ENCODE measurements at places on chromosomes 16 and 17. TPM values are rescaled to one million over a fixed set of nuclear protein-coding genes. Genes with fewer than 3 reads are reported as not detected.

TVP23A gene
- not detected for total RNA-seq

CD300LF gene
- total RNA-seq = 2.2 TPM

SMG1 gene
- total RNA-seq = 79.1 TPM

KRT28 gene
- total RNA-seq = not detected

ZNF385C gene
- total RNA-seq = 1.5 TPM

TEDC2 gene
- total RNA-seq = 29.0 TPM

PRAC2 gene
- total RNA-seq = not detected

TMEM88 gene
- 3.2 TPM for total RNA-seq

- H3K27me3 ChIP-seq = no peaks in the 10 kb centered on the region
- H3K36me3 ChIP-seq = no peaks in the 10 kb centered on the region
- H3K27ac ChIP-seq = peak overlapping the region; percentile 45
- no peak for DNase-seq
Measured at GRCh38 chr16:74608944-74609343, 2.0 kb upstream of the GLG1 start.

DNA sequence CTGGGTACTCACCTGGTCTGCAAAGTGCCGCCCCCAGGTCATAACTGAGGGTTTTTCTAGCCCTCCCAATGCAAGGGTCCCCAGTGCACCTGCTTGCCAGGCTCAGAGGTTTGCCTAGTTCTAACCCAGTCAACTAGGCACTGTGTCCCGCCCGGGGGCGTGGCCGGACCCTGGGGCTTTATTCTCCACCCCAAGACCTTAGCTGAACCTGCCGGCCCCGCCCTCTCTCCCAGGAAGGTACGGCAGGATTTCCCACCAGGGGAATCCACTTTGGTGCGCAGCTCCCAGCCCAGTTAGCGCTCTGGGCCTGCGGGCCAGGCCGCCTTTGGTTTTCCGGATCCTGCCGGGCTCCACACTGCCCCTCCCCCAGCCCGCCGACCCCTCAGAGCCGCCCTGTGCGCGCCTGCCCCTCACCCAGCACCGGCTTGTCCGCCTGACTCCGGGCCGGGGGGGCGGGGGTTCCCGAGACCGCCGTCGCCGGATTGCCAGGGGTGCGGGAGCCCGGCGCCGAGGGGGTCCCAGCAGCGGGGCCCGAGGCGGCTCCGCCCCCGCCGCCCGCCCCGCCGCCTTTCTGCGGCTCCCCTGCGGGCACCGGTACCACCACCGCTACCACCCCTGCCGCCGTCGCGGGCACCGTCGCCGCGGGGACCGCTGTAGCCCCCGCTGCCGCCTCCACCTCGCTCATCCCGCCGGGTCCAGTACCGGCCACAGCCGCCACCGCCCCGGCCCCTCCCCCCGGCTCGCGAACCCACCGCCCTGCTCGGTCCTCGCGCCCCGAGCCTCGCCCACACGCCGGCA is 424 bp downstream of the YBX2 start:
- peak overlapping the region; percentile 40 for H3K27ac ChIP-seq
- 0 out of 2 replicates have a peak, but pooled peaks cover 10% of the 10 kb centered on the region for H3K4me1 ChIP-seq
- H3K36me3 ChIP-seq = no peaks in the 10 kb centered on the region

DNA sequence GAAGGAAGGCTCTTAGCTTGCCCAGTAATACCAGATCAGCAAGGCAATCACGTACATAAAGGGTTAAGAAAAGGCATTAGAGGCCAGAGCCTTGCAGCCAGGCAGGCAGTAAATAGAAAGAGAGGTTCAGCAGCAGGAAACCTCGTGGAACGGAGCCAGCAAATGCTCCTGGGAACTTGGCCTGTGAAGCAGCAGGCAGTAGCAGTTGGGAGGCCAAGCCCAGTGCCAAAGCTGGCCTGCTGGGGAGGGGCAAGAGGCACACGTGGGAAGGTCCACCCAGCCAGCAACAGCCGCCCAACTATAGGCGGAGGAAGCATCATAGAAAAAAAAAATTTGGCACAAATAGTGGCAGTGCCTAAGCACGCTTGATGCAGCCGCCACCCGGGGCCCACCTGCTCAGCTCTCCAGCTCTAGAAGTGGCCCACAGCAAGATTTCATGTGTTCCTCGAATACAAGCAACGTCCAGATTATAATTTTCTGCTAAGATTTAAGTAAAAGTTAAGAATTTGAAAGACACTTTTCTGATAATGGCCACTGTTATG is 2339.5 kb downstream of the TP53TG3F start:
- H3K4me1 ChIP-seq = no peaks in the 10 kb centered on the region
- H3K27me3 ChIP-seq = no peaks in the 10 kb centered on the region
- H3K4me3 ChIP-seq = no peak overlapping the region
- no peaks in the 10 kb centered on the region for H3K36me3 ChIP-seq
- no peak for DNase-seq

DNA sequence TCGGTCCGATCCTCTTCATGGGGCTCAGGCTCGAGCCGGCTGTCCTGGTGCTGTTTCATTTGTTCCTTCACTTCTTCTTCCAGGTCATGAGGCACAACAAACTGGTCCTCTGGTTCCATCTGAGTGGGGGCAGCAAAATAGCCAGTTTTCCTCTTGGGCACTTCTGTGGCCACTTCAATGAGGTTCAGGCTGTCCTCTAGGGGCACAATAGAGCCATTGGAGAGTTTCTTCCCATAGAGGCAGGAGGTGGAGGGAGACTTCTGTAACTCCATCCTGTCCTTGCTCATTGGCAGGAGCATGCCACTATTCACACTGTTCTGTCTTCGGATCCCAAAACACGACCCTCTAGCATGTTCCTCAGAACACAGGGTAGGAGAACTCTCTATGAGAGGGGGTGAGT is 22.9 kb downstream of the MARVELD3 start:
- H3K36me3 ChIP-seq = 0 out of 2 replicates have a peak, but pooled peaks cover 3% of the 10 kb centered on the region
- H3K4me3 ChIP-seq = no peak overlapping the region
- H3K4me1 ChIP-seq = no peaks in the 10 kb centered on the region
- DNase-seq = no peak

GRCh38 chr17:63439687-63440086 is 6.4 kb downstream of the CYB561 start:
- peaks cover 1% of the 10 kb centered on the region for H3K4me1 ChIP-seq
- no peaks in the 10 kb centered on the region for H3K27me3 ChIP-seq
- H3K36me3 ChIP-seq = no peaks in the 10 kb centered on the region
- peak overlapping the region; percentile 33 for H3K27ac ChIP-seq

GRCh38 chr16:4574919-4575705 is 19.0 kb downstream of the C16orf96 start:
- no peak for DNase-seq
- H3K4me1 ChIP-seq = no peaks in the 10 kb centered on the region
- no peak overlapping the region for H3K27ac ChIP-seq
- no peaks in the 10 kb centered on the region for H3K27me3 ChIP-seq

GRCh38 chr17:69445132-69445531 is 30.6 kb downstream of the MAP2K6 start:
- no peak for DNase-seq
- H3K4me3 ChIP-seq = no peak overlapping the region
- no peaks in the 10 kb centered on the region for H3K36me3 ChIP-seq

DNA sequence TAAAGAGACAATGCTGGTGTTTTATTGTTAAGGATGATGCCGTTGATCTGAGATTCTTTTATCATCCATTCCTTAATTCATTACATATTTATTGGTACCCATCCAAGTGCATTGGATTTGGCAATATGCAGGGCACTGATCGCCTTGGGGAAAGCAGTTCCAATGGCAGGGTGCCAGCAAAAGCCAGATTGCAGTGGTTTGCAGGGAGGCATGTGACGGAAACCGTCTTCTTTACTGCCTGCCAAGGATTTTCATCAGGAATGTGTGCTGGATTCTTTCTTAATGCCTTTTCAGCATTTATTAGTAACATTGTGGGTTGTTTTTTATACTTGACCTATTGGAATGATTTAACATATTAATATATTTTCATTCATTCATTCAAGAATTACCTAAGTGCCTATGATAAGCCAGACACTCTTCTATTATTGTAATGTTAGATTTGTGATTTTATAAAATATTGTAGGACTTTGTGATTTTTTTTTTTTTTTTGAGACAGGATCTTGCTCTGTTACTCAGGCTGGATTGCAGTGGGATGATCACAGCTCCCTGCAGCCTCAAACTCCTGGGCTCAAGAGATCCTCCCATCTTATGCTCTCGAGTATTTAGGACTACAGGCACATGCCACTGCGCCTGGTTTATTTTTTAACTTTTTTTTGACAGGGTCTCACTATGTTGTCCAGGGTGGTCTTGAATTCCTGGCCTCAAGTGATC is 93.4 kb upstream of the TNRC6A start:
- H3K27me3 ChIP-seq = no peaks in the 10 kb centered on the region
- H3K27ac ChIP-seq = no peak overlapping the region
- H3K36me3 ChIP-seq = no peaks in the 10 kb centered on the region
- no peak overlapping the region for H3K4me3 ChIP-seq
- no peak for DNase-seq

DNA sequence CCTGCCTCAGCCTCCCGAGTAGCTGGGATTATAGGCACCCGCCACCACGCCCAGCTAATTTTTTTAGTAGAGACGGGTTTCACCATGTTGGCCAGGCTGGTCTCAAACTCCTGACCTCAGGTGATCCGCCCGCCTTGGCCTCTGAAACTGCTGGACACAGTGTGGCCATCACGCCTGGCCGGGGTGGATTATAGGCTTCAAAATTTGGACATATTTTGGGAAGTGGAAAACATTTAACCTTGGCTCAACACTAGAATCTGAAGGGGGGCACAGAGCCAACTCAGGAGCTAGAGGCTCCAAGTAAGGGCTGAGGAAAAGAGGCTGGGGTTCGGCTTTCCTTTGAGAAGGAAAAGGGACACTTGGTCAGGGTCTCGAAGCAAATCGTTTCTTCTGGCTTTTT is 2.2 kb upstream of the CDK5R1 start:
- peaks cover 2% of the 10 kb centered on the region for H3K36me3 ChIP-seq
- H3K4me3 ChIP-seq = no peak overlapping the region
- H3K4me1 ChIP-seq = peaks cover 18% of the 10 kb centered on the region
- DNase-seq = no peak
- H3K27ac ChIP-seq = peak overlapping the region; percentile 89

GRCh38 chr17:63440127-63440769 is 5.9 kb downstream of the CYB561 start:
- no peaks in the 10 kb centered on the region for H3K27me3 ChIP-seq
- no peaks in the 10 kb centered on the region for H3K36me3 ChIP-seq
- no peak for DNase-seq
- H3K27ac ChIP-seq = peak overlapping the region; percentile 33
- H3K4me3 ChIP-seq = no peak overlapping the region
- H3K4me1 ChIP-seq = peaks cover 4% of the 10 kb centered on the region

GRCh38 chr17:34386343-34386696 is 23.3 kb upstream of the CCL1 start:
- no peak overlapping the region for H3K27ac ChIP-seq
- no peaks in the 10 kb centered on the region for H3K4me1 ChIP-seq
- no peaks in the 10 kb centered on the region for H3K27me3 ChIP-seq
- DNase-seq = no peak

DNA sequence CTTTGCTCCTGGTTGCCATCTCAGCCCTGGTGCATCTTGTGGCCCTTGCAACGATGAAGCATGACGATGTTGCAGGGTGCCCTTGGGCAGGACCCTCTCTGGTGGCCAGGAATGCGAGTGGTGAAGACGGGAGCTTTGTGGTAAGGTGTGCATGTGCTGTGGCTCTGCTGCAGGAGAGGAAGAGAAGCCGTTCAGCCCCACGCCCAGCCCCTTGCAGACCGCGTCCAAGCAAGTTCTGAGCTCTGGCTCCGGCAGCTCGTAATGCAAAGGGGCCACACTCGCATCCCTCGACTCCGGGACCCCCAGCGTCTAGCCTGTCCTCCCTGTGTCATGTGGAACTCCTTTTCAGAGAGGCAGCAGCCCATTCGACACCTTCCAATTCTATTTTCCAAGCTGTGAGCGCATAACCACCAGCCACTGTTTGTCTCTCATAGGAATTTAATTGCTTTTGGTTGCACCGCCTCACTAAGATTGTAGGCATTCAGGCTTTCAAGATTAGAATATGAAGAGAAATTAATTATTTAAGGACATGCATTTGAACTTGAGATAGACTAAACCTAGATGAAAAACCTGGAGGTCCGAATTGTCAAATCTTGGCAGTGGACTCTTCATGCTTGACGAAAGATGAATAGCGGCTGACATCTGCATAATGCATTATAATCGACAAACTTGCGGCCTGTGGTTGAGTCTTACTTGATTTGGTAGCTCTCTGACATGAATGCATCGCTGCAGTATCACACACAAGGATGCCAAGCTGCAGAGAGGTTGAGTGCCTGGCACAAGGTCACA is 21.1 kb upstream of the KCNG4 start:
- H3K27me3 ChIP-seq = no peaks in the 10 kb centered on the region
- H3K4me3 ChIP-seq = no peak overlapping the region
- H3K4me1 ChIP-seq = no peaks in the 10 kb centered on the region
- DNase-seq = no peak

Measured in Caco-2 (cell line).